Stimulated activated CD4-positive, alpha-beta T cell treated with anti-CD3 and anti-CD28 coated beads, Interleukin-4, amount 100 ng/mL, for 24 hours (primary cell): ENCODE measurements at places on chromosomes 7 and 10.

DNA sequence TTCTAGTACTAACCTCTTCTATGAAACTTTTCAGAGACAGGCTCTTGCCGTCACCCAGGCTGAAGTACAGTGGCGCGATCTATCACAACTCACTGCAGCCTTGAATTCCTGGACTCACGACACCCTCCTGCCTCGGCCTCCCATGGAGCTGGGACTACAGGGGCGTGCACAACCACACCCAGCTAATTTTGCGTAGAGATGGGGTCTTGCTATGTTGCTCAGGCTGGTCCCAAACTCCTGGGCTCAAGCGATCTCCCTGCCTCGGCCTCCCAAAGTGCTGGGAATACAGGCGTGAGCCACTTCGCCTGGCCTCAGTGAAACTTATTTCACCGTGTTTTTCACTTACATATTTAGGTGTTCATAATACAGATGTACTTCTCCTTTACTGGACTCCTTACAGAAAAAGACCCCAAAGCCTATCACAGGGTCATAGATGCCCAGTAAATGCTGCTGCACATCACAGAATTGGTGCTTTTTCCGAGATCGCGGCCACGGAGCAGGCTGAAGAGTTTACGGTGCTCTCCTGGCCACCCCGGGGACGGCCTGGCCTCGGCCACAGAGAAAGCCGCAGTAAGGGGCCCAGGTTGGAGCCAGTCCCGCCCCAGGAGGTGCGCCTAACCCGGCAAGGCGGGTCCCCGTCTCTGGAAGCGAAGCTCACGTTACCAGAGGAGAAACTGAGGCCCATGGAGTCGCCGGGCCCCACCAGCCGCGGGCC, 595 bp downstream of the TBL2 start:
- no peak for DNase-seq

DNA sequence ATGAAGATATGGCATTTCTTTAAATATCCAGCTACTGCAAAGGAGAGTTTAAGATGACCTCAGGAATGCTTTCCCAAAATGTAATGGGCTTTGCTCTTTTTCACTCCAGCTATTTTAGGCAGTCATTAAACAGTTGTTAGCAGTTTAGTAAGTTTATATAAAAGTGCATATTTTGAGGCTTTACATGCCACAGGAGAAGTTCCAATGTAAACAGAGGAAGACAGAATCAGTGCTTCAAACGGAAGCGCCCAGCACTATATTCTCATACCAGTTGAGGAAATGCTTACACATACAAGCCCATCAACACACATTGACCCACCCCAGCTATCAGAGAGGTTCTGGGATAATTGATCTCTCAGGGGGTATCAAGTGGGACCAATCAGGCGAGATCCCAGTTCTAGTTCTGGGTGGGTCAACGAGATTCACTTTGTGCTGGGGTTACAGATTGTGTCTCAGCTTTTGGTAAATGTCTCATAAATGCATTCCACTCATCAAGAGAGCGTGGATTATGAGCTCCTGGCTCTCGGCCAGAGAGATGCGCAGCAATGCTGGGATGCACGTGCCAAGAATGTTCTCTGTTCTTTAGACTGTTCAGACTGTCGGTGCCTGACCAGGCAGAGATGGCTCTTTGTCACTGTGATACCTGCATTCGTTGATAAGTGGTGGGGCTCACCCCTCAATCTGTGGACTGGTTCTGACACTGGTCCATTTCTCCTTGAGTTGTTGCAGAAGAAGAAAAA, 55.0 kb downstream of the CACNB2 start:
- DNase-seq: no peak

DNA sequence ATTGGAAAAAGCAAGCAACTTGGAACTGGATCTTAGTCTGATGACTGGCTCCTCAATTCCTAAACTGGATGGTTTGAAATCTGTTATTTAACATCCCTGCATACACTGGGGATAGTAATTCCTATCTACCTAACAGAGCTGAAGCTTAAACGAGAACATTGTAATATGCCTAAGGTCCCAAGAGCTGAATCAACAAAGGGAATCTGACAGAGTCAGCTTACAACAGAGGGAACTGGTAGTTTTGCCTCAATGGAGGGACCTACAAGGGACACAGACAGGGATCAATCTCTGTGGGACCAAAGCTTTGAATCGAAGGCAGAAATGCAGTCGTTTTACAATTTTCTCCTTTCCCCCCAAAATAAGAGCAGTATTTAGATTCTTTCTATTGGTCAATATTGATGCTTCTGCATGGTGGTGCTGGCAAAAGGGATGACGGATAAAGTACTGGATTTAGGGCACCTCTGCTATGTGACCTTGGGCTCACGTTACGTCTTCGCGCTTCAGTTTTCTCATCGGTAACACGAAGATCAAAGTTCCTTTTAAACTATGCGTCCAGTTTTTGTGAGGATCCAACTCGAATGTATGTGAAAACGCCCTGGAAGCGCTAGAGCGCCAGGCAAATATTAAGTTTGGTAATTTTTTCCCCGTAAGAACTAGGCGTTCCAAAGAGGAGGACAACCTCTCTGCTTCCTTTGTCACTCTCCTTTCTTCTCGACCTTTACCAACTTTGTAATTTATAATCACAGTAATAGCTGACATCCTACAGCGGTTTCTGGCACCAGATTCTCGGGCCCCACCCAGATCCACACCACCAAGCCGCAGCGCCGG, 1.1 kb downstream of the ACTR1A start:
- no peak for DNase-seq

- DNase-seq: no peak
Measured at GRCh38 chr7:16463520-16463919, 2.0 kb downstream of the SOSTDC1 start.

DNA sequence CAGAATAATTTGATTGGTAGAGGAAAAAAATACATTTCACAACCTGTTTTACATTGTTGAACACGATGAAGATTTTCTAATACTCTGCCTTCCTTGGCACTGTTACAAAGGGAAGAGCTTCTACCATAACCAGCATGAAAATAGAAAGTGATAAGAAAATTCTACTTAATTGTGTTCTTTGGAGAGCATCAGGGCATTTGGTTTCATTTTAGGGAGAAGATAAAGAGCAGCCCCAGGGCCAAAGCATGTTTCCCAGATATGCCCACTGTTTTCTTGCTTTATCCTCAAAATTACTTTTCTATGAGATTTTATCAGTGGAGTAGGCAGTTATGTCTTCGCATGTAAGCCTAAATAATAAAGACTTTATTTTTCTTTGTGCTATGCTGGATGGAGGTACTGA, 9.5 kb downstream of the CHRM2 start:
- no peak for DNase-seq

DNA sequence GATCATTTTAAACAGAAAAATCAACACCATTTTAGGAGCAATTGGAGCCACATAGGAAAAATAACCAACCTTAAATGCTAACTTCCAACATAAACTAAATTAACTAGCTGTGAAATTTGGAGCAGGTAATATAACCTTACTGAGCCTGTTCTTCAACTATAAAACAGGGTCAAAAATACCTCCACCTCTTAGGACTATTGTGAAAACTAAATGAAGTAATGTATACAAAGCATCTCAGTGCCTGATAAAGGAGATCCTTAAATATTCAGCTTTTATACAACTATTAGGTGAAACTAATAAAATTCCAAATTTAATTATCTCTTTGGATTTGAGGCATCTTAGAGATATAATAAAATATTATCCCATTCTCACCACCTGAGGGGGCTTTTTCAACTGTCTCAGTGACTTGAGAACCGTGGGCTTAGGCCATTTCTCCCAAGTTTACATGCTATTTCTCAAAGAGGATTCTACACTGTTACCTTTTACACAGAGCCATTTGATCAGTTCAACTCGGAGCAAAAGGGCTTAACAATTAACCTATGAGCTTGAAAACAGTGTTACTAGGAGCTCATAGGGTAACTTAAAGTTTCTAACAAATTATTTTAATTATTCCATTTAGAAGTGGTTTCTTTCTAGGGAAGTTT, 165.0 kb upstream of the ASAH2 start:
- no peak for DNase-seq

DNA sequence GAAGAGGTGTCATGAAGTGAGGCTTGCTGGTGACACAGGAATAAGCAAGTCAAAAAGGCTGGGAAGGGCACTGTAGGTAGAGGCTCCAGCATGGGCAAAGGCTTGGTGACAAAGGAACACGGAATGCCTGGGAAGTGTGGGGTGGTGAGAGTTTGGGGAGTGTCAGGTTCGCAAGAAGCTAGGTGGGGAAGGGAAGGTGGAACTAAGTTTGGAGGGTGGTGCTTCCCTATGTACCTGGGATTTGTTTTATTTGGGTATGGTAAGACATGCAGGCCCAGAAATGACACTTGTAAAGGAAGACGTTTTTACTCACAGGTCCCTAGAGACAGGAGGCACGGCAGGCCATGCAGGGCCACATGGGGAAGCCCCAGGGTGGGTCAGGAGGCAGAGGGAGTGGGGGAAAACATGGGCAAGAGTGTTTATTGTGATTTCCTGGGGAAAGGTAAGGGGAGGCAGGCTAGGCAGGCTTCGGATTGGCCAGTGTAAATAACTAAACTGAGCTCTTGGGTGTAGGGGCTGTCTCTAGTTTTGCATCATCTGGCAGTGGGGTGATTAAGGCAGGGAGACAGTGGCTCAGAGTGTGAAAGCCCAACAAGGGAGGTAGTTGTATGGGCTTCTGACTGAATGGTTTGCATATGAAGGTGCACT, 52.1 kb downstream of the SH2D4B start:
- DNase-seq: no peak

GRCh38 chr7:2175091-2175490, 57.7 kb downstream of the MAD1L1 start:
- no peak for DNase-seq
